ENCODE measurements at places on chromosomes 7 and 10.
A peak's percentile ranks its signal among the peaks of the same experiment; 100 is the strongest.

DNA sequence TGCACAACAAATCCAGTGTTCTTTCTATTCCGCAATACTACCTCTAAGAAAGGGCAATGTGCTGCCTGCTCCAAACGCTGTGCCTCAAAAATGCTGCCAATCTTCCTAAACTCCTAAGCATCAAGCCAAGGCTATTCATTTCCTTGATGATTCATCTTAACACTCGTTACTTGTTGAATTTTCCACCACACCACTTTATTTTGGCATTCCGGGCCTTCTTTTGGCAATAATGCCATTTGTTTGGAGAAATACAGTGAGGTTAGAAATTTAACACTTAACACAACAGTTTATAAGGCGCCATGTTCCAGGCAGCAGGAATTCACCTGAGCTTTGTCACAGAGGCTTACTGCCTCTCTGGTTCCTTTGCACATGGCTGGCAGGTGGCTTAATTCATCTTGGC, 82.6 kb upstream of the ABCB5 start:
- no peaks in the 10 kb centered on the region for H3K27me3 ChIP-seq
- no peaks in the 10 kb centered on the region for H3K36me3 ChIP-seq
- H3K4me1 ChIP-seq = no peaks in the 10 kb centered on the region
- no peak overlapping the region for H3K4me3 ChIP-seq
- no peak overlapping the region for H3K27ac ChIP-seq
- no peak for DNase-seq

DNA sequence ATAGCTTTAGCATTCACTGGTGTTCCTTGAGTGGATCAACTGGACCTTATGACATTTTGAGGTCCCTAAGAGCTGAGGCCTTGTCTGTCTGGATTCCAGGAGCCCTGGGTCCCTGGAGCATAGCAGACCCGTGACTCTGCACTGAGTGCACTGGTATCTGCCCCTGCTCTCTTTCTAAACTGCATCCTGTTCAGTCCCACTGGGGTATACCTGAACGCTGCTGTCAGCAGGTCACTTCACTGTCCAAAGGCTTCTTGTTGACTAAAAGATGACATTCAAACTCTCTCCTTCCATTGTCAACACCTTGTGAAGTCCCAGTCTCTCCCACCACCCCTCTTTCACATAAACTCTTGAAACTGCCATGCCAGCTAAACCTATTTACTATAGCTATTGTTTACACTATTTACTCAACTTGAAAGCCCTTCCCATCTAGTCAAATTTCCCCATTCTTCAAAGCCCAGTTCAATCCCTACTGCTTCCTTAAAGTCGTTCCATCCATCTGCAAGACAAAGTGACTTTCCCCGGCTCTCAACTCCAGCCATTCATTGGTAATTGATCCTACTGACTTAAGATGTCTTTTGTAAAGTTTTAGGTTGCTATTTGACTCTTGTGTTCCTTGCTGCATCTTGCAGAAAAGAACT, 523.3 kb downstream of the KCNMA1 start:
- DNase-seq = no peak
- H3K4me1 ChIP-seq = peaks cover 3% of the 10 kb centered on the region
- H3K27ac ChIP-seq = no peak overlapping the region
- peaks cover 19% of the 10 kb centered on the region for H3K27me3 ChIP-seq

GRCh38 chr7:115654384-115655214, 376.0 kb downstream of the TFEC start:
- no peak overlapping the region for H3K4me3 ChIP-seq
- no peak overlapping the region for H3K27ac ChIP-seq
- H3K4me1 ChIP-seq = no peaks in the 10 kb centered on the region
- no peaks in the 10 kb centered on the region for H3K27me3 ChIP-seq
- DNase-seq = no peak
- H3K36me3 ChIP-seq = no peaks in the 10 kb centered on the region

DNA sequence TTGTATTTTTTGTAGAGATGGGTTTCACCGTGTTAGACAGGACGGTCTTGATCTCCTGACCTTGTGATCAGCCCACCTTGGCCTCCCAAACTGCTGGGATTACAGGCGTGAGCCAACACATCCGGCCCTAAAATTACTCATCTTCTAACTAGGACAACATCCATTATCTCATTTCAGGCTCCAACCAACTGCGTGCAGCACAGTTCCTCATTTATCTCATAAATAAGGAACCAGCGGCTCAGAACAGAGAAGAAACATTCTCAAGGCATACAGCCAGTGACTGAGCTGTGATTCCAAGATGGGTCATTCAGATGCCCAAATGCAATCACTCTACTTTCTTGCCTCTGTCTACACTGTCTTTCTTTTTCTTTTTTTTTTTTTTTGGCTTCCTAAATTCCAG, 356.1 kb downstream of the ELMO1 start:
- peaks cover 4% of the 10 kb centered on the region for H3K4me1 ChIP-seq
- no peaks in the 10 kb centered on the region for H3K27me3 ChIP-seq

- no peak overlapping the region for H3K4me3 ChIP-seq
- H3K36me3 ChIP-seq = peaks cover 26% of the 10 kb centered on the region
- no peak overlapping the region for H3K27ac ChIP-seq
Measured at GRCh38 chr7:103094102-103094501, 19.2 kb downstream of the ARMC10 start.

GRCh38 chr7:47149971-47150370, 431.9 kb downstream of the TNS3 start:
- H3K27ac ChIP-seq = no peak overlapping the region
- no peaks in the 10 kb centered on the region for H3K4me1 ChIP-seq
- H3K27me3 ChIP-seq = peaks cover 13% of the 10 kb centered on the region
- H3K36me3 ChIP-seq = no peaks in the 10 kb centered on the region
- no peak overlapping the region for H3K4me3 ChIP-seq
- no peak for DNase-seq

- H3K36me3 ChIP-seq = no peaks in the 10 kb centered on the region
- H3K4me1 ChIP-seq = no peaks in the 10 kb centered on the region
- H3K27me3 ChIP-seq = no peaks in the 10 kb centered on the region
- no peak for DNase-seq
Measured at GRCh38 chr7:69912846-69913245, 314.6 kb downstream of the AUTS2 start.

GRCh38 chr7:135282561-135283254, 49.1 kb downstream of the STRA8 start:
- no peak for DNase-seq
- H3K36me3 ChIP-seq = no peaks in the 10 kb centered on the region
- no peak overlapping the region for H3K4me3 ChIP-seq
- peaks cover 10% of the 10 kb centered on the region for H3K27me3 ChIP-seq
- peaks cover 9% of the 10 kb centered on the region for H3K4me1 ChIP-seq

GRCh38 chr7:158314394-158314793, 273.2 kb downstream of the PTPRN2 start:
- no peaks in the 10 kb centered on the region for H3K36me3 ChIP-seq
- H3K4me1 ChIP-seq = no peaks in the 10 kb centered on the region
- DNase-seq = no peak
- H3K27ac ChIP-seq = no peak overlapping the region
- peaks cover 15% of the 10 kb centered on the region for H3K27me3 ChIP-seq
- no peak overlapping the region for H3K4me3 ChIP-seq

- H3K36me3 ChIP-seq = no peaks in the 10 kb centered on the region
- no peak overlapping the region for H3K4me3 ChIP-seq
- no peak for DNase-seq
- H3K27me3 ChIP-seq = no peaks in the 10 kb centered on the region
- H3K4me1 ChIP-seq = peaks cover 7% of the 10 kb centered on the region
Measured at GRCh38 chr10:92751534-92751811, 61.7 kb downstream of the HHEX start.

GRCh38 chr10:87636313-87636915, 23.3 kb upstream of the PAPSS2 start:
- no peak overlapping the region for H3K27ac ChIP-seq
- DNase-seq = no peak
- no peak overlapping the region for H3K4me3 ChIP-seq
- H3K27me3 ChIP-seq = no peaks in the 10 kb centered on the region

DNA sequence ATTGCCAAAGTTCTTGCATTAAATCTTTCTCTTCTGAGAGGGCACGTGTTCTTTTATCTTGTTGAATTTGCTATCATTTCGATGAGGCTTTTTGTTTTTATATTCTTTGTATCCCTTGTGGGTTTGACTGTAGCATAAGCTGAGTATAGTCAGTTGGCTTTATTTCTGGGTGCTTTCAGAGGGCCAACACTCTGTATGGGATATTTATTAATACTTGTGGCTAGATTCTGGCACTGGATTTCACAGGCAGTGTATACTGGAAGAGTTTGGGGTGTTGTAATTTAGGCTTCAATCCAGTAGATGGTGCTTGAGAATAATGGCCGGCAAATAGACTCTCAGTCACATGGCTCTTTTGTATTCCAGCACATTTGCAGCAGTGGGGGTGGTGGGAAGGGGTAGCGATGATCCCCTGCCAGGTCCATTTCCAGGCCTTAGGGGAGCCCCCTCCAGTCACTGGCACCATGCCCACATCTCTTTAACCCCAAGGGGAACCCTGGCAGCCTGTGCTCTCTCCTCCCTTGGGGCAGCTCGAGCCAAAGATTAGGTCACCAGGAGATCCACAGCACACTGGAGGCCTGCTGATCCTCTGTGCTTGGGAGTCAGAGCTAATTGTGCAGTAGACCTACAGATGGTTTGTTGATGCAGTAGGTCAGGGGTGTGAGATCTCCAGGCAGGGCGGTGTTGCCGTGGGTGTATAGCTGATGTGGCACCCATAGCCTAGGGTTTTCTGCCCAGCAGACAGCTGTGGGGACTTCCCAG, 81.8 kb downstream of the PTPN20 start:
- no peaks in the 10 kb centered on the region for H3K4me1 ChIP-seq
- no peak overlapping the region for H3K27ac ChIP-seq
- peaks cover 4% of the 10 kb centered on the region for H3K27me3 ChIP-seq
- H3K36me3 ChIP-seq = peaks cover 5% of the 10 kb centered on the region

DNA sequence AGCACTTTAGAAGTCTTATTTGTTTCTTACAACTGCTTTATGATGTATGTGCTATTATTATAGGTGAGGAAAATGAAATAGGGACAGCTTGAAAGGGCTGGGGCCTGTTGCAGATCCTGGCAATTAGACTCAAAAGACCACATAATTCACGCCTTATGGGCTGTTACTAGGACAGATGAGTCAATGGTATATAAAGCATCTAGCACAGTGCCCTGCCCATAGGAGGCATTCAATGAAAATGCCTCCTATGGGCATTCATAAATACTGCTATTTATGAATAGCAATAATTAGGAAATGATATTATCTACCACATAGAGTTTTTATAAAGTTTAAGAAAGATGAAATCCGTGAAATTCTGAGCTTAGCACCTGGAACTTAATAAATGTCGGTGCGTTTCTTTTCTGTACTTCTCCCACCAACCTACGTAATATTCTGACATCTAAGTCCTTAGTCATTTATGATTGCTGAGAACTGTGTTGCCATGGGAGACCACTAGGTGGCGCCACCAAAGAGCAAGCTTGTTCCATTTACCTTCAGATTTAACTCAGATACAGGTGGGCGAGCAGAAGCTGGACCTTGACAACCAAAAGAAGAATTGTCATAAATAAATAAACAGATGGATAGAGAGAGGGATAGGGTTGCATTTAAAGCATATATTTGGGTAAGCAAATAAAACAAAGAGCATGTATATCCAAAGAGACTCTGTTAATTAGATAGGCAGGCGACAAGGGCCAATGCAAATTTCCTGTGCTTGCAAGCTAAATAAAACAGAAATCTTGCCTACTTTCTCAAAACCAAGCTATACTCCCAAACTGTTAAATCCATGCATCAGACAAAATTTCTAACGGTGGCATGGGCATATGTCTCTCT, 699.9 kb downstream of the INHBA start:
- DNase-seq = peak; percentile 13
- no peak overlapping the region for H3K27ac ChIP-seq
- no peaks in the 10 kb centered on the region for H3K4me1 ChIP-seq
- H3K27me3 ChIP-seq = no peaks in the 10 kb centered on the region

DNA sequence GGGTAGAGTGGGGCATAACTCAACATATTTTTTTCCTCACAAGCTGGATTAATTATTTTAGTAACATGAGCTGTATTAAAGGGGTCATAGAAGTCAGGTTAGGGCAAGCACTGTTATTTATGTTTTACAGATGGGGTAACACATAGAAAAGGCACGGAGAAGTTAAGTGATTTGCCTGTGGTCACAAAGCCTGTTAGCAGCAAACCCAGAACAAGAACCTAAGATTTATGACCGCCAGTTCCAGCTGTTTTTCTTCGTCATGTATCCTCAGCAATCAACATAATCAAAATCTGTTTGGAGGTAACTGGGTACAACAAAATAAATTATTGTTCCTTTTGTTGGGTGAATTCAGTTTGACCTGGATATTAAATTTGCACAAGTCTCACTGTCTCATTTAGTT, 57.2 kb upstream of the BET1 start:
- no peak overlapping the region for H3K27ac ChIP-seq
- no peaks in the 10 kb centered on the region for H3K36me3 ChIP-seq
- peaks cover 73% of the 10 kb centered on the region for H3K27me3 ChIP-seq
- peaks cover 7% of the 10 kb centered on the region for H3K4me1 ChIP-seq
- DNase-seq = no peak
- no peak overlapping the region for H3K4me3 ChIP-seq

DNA sequence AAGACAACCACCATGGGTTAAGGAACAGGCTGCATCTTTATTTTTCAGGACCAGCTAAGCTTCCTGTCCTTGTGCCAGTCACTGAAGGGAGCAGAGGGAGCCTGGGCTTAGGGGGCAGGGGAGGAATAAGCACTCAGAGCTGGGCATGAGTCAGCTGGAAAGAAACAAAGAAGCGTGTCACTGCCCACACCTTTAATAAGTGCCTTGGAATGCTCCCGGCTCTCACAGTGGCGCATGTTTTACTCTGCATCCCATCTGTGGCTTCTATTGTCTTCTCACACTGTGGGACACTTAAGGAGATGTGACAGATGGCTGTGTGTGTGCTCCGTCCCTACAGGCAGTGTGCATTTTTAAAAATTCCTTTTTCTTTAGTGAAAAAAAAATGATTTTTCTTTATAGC, 71.7 kb downstream of the MTURN start:
- H3K4me3 ChIP-seq = no peak overlapping the region
- H3K27me3 ChIP-seq = no peaks in the 10 kb centered on the region
- H3K27ac ChIP-seq = no peak overlapping the region
- peaks cover 2% of the 10 kb centered on the region for H3K4me1 ChIP-seq

- peak overlapping the region; percentile 16 for H3K27ac ChIP-seq
- H3K4me1 ChIP-seq = peaks cover 11% of the 10 kb centered on the region
Measured at GRCh38 chr7:149253665-149254064, 8.3 kb upstream of the ZNF783 start.

- no peak overlapping the region for H3K4me3 ChIP-seq
- H3K4me1 ChIP-seq = peaks cover 3% of the 10 kb centered on the region
- H3K27me3 ChIP-seq = peaks cover 6% of the 10 kb centered on the region
- no peak for DNase-seq
- H3K36me3 ChIP-seq = no peaks in the 10 kb centered on the region
- H3K27ac ChIP-seq = no peak overlapping the region
Measured at GRCh38 chr10:132516771-132517725, 20.5 kb upstream of the INPP5A start.

- no peak for DNase-seq
- H3K36me3 ChIP-seq = peaks cover 35% of the 10 kb centered on the region
Measured at GRCh38 chr10:15856328-15857015, 3.8 kb downstream of the MINDY3 start.

- no peaks in the 10 kb centered on the region for H3K36me3 ChIP-seq
- DNase-seq = no peak
- H3K27me3 ChIP-seq = peaks cover 26% of the 10 kb centered on the region
- H3K4me1 ChIP-seq = no peaks in the 10 kb centered on the region
Measured at GRCh38 chr7:13165854-13166253, 478.4 kb downstream of the ARL4A start.
